ENCODE measurements at places on chromosomes 4 and X.

DNA sequence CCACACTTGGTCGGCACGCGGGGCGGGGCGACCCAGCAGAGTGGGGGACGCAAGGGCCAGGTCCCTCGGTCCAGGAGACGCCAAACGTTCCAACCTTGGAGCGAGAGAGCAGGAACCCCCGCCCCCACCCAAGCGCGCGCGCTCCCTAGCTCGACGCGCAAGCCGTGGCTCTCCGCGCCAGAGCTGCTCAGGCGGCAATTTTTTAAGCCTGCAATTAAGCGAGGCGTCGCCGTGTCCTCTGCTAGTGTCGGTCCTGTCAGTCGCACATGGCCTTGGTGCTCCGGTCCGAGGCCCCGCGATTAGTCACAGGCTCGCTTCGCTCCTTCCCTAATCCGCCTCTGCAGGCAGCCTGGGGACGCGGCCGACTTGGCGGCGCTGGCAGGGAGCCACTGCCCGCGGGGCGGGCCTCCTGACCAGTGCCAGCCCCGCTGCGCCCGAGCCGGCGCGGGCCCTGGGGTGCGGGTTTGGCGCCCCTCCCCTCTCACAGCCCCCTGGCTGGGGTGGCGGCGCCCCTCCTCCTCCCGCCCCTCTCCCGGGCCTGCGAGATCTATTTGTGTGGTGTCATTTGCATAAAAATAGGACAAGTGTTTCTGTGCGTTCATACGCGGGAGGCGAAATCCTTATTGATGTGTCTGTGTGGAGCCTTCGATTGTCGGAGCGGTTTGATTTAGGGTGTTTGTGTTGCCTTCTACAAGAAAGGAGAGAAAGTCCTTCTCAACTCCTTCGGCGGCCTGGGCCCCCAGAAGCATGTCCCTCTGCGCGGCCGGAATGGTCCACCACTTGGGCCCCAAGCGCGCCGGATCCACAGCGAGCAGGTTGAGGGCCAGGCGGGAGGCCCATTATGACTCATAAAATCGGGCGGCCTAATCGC lies 9.8 kb upstream of the BCOR start:
- DNase-seq: no peak

DNA sequence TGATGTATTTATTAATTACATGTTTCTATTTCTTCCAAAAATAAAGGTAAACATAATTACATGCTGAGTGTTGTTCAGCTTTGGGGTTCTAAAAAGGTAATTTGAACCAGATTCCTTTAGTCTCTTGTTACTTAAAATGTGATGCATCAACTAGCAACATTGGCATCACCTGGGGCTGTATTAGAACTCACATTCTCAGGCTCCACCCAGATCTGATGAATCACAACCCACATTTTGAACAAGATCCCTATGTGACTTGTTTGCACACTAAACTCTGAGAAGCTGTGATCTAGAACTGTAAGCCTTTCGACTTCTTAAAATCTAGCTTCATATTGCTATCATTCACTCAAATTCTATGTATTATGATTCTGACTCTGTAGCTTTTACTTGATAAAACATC lies 23.0 kb upstream of the HS3ST1 start:
- DNase-seq: no peak

DNA sequence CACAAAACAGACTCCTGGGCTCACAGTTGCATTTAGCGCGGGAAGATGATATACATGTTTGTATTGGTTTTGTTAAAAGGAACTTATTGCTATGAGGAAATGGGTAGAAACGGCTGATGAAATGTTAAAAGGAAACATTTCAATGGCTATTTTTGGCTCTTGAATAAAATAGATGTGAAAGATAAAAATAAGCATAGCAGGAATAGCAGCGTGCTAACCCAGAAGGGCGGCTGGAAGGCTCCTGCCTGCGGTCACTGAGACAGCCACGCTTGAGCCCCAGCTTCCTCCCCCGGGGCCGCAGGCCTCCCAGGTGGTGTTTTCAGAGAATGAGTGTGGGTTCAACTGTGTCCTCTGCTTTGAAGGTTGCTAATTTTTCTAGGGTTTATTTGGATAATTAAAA lies 35.0 kb upstream of the CLCN4 start:
- no peak for DNase-seq

- peak; percentile 14 for DNase-seq
Observed at GRCh38 chr4:184416913-184417734, 57.2 kb downstream of the IRF2 start.

DNA sequence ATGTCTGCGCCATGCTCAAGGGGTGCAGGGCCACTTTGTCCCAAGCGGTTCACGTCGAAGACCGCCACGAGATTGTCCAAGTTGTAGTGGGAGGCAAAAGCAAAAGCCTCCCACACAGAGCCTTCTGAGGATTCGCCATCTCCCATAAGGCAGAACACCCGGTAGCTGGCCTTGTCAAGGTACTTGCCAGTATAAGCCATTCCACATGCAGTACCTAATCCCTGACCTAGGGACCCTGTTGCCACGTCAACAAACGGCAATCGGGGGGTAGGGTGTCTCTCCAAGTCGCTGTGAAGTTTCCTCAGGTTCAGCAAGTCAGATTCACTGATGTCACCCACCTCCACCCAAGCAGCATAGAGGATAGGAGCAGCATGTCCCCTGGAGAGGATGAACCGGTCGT lies 424 bp downstream of the TKTL2 start:
- no peak for DNase-seq
